ENCODE measurements at places on chromosomes 2 and 18.

DNA sequence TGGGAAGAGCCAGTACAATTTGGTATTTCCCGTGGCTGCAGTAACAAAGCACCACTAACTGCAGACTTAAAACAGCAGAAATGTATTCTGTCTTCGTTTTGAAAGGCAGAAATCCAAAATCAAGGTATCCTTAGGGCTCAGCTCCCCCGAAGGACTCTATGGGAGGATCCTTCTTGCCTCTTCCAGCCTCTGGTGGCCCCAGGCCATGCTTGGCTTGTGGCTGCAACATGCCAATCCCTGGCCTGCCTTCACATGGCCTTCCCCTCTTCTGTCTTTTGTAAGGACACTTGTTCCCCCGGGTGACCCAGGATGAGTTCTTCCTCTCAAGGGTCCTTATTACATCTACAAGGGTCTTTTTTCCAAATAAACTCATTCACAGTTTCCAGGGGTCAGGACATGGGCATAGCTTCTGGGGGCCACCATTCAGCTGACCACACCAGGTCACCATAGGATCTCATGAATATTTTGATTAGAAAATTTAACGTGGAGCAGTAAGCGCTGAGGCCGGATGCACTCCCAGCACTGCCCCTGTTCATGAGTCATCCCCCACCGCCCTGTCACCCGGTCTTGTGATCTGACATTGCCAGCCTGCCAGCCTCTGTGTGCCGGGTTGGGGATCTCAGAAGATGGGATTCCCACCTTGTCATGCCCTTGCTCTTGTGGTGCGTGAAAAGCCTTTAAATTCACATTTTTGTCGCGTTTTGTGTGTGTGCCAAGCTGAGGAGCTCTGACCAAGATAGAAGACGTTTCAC lies 61.2 kb upstream of the B3GNT7 start:
- no peak for DNase-seq

GRCh38 chr2:39657287-39657937 lies 8.3 kb upstream of the TMEM178A start:
- DNase-seq = no peak

- DNase-seq = no peak
These were observed 706.8 kb downstream of the SLC4A3 start for GRCh38 chr2:220334210-220334609.

DNA sequence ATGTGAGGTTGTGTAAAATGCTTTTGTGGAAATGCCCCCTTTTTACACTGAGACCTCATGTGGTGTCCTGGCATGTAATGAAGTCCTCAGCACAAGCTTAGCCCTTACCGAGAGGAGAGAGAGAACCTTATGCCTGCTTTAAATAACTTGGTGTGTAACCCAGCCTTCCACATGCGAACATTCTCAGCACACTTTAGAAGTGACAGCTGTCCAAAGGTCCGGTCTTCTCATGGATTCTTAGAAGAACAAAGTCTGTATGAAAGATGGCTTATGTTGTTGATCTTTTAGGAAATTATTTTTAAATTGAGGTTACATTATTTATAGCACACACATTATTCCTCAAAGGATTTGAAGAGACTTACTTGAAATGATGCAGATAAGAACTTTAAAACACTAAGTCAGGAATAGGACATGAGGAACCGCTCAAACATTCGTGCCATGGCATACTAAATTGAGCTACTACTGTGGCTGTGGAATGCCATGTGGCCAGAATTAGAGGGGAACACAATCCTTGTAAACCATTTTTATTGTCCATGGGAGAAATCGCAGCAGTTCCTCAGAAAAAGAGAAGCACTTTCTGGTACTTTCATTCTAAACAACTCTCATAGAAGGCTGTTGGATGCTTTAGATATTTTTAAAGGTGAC lies 79.6 kb downstream of the WDSUB1 start:
- no peak for DNase-seq

DNA sequence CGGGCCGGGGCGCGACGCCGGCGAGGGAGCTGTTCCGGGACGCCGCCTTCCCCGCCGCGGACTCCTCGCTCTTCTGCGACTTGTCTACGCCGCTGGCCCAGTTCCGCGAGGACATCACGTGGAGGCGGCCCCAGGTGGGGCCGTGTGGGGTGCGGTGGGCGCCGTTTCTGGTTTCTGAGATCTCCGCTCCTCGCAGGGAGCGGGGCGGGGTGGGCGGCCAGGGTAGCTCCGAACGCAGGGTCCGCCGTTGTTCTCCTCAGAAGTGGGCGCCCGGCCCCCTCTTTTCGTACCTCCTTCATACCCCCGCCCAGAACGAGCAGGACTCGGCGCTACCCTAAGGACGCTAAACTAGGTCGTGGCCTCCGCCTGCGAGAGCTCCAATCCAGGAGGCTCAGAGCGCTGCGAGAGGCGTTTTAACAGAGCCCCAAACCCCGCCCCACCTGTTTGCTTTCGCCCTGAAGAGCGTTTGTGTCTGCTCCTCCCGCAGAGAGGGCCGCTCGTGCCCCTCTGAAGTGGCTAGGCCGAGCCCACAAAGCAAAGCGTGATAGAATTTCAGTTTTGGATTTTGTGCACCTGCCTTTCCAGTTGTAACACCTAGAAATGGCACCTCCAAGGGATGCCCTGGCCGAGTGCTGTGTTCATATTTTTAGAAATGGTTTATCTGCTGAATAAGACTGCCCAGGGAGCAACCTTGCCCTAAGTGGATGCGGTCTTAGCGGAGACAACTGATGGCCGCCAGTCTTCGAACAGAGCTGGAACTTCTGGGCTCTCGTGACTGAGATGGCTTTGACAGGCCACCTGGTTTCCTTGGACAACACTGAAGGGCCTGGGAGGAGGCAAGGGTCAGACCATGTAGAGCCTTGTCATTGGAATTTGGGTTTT lies 626 bp downstream of the CAPN10 start:
- peak; percentile 80 for DNase-seq

GRCh38 chr2:208713066-208713745 lies 306.6 kb downstream of the PTH2R start:
- peak; percentile 86 for DNase-seq

GRCh38 chr2:141723814-141724213 lies 407.0 kb downstream of the LRP1B start:
- no peak for DNase-seq

DNA sequence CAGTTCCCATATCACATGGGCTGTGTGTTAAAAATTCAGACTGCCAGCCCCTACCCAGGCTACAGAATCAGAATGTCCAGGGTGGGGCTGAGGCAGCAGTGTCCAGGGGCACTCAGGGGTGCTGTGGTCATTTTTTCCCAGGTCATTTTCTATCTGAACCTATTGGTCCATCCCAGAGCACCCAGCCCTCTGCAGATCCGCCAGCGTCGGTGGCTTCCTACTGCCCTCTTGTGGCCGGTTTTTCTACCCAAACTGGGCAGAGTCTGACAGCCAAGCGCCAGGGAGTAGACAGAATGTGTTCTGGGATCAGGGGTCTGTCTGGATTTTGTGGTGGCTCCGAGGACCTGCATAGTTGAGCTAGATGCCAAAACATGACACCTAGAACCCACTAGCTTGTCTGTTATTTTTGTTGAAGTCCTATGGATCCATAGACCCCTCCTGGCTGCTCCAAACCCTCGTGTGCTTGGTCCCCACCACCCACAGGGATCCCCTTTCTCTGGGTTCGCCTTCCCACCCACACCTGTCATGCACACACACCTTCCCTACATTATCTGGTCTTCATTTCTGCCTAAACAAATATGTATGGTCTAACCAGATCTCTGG lies 34.1 kb upstream of the RMDN2 start:
- peak; percentile 72 for DNase-seq

DNA sequence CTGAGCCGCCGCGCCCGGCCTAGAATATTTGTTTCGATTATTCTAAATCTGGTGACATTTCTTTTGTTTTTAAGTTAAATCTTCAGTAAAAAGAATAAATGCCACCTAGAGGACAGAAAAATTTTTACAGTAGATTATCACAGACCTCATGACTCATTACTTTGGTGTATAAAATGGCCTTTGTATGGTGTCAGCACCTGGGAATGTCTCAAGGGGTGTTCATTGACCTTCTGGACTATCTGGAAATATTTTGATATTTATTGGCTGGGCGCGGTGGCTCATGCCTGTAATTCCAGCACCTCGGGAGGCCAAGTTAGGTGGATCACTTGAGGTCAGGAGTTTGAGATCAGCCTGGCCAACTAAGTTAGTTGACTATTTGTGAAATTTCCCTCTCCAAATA lies 30.3 kb upstream of the SLC30A6 start:
- DNase-seq = no peak

GRCh38 chr2:225337183-225337582 lies 62.3 kb upstream of the NYAP2 start:
- DNase-seq = no peak

DNA sequence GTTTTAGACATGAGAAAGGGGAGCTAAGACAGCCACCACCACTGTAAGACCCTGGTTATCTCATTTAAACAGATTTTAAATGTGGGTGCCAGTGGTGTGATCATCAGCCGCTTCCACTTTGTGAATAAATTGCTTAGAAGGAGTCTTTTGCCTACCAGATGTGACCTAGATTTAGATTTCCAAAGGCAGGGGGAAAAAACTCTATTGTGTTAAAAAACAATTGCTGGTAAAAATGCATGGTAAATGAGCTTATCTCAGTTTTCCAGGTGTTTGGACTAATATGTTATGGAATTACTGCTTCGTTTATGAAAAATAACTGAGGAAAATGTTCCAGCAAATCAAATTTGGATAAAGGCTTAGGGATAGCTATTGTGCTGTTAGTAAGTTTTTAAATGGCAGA lies 466.3 kb upstream of the RAB12 start:
- DNase-seq = no peak

DNA sequence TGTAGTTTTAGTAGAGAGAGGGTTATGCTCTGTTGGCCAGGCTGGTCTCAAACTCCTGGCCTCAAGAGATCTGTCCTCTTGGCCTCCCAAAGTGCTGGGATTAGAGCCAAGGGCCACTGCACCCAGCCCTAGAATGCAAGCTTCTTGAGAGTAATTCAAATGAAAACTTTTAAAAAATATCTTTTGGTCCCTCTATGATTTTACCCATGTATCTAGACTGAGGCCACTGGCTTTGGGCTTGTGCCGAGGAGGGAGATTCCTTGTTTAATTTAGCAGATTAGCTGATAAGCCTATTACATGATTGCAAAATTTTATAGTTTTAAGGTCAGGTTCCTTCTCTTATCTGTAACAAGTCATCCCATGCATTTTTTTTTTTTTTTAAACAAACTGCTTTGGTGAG lies 59.5 kb upstream of the CCDC195 start:
- no peak for DNase-seq

DNA sequence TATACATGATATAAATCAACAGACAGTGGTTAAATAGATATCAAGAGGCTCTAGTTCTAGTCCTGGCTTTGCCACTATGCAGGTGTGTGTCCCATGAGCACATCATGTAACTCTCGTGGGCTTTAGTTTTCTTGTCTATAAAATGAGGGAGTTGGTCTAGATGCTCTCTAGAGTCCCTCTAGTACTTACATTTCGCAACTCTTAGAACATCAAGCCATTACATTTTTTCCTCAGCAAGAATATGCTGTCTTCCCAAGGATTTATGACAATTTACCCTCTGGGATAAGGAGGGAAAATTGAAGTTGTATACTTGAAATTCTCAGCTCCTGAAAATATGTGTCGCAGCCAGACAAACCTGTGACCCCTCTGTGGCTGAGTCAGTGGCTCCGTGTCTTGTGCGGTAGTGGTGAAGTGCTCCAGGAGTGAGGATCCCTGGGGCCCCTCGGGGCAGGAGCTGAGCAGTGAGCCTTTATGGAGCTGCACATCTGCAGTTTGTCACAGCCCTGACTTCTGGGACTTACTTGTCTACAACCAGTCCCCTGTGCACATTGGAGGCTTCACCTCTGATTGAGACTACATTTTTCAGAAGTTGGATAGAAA lies 6.8 kb downstream of the PKP4 start:
- no peak for DNase-seq

- DNase-seq = peak; percentile 71
These were observed 51.7 kb upstream of the CCDC85A start for GRCh38 chr2:56132138-56132537.

- DNase-seq = no peak
These were observed 25.8 kb upstream of the IGFBP5 start for GRCh38 chr2:216721141-216721540.

DNA sequence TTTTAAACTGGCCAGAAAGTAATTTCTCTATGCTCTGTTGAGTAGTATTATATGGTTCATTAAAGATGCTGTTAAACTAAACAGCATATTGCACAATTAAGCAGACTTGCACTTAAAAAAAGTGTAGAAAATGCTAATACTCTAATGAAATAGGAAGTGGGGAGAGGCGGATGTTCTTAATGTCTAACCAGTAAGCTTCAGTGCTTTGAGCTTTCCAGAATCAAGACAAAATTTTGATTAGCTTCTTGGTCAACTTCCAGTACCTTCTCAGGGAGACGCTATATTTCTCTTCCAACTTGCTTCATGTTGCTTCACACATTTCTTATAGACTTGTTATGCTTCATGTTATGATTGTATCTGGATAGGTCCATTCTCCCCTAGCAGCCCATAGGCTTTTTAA lies 89.1 kb downstream of the MAP2 start:
- no peak for DNase-seq

- DNase-seq = no peak
These were observed 204.9 kb upstream of the TWIST2 start for GRCh38 chr2:238642973-238643372.

GRCh38 chr2:37558623-37559022 lies 112.8 kb downstream of the CDC42EP3 start:
- no peak for DNase-seq

- no peak for DNase-seq
These were observed 828.0 kb downstream of the SLC4A3 start for GRCh38 chr2:220455351-220455990.

DNA sequence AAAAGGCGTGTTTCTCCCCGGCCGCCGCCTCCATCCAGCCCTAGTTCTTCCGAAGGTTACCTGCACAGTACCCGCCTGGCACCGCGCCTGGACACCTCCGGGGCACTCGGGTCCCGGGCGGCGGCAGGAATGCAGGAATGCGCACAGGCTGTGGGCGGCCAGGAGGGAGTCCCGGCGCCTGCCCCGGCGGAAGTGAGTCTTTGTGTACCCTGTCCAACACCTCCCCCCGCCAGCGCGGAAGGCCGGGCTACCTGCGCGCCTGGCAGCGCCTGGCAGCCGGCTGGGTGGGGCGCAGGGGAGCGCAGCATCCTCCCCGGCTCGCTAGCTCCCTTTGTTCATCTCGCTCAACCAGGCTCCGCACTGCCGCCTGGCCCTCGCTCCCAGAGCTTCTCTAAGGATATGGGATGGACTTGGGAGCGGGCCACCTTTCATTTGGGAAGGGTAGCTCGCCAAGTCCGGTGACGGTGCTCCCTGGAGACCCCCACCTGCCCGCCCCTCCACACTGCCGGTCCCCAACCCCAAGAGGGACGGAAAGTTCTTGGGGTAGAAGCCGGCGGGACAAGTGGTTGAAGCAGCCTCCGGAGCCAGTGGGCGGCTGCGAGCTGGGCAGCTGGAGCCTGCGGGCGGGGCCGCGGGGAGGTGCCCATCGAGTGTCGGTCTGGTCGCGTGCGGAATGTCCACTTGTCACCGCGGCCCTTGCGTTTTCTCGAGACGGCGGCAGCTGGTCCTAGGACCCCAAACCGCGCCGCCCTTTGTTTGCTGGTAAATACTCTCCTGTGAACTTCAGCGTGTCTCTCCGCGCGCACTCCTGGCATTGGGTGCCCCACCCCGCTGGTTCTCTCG lies 1.2 kb upstream of the ST6GAL2 start:
- peak; percentile 82 for DNase-seq

- no peak for DNase-seq
These were observed 19.3 kb downstream of the SPEG start for GRCh38 chr2:219453671-219454590.

Measured in NCI-H345 (cell line).